ENCODE measurements at places on chromosomes 2 and 18. TPM values are rescaled to one million over a fixed set of nuclear protein-coding genes. Genes with fewer than 3 reads are reported as not detected.

GRCh38 chr2:218883491-218884490, 3.1 kb downstream of the WNT10A start:
- no peak for DNase-seq

- no peak for DNase-seq
Measured at GRCh38 chr2:23419171-23420090, 34.5 kb downstream of the KLHL29 start.

DNA sequence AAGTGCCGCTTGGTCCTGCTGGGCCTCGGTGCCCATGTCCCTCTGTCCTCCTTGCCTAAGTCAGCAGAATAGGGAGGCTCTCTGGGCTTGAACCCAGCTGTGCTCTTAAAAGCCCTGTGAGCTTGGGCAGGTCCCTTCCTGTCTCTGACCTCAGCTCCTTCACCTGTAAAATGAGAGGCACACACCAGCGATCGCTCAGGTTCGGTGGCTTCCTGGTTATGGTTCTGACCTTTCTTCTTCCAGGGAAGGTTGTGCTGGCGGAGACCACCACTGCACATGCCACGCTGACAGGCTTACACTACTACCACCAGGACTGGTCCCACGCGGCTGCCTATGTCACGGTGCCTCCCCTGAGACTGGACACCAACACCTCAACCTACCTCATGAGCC, 36.1 kb upstream of the MAPRE3 start:
- DNase-seq = no peak

MYCN gene
- 0.23 TPM for total RNA-seq

CMPK2 gene
- 4.5 TPM for total RNA-seq
